ENCODE measurements at places on chromosomes 2 and 18.
A peak's percentile ranks its signal among the peaks of the same experiment; 100 is the strongest.

DNA sequence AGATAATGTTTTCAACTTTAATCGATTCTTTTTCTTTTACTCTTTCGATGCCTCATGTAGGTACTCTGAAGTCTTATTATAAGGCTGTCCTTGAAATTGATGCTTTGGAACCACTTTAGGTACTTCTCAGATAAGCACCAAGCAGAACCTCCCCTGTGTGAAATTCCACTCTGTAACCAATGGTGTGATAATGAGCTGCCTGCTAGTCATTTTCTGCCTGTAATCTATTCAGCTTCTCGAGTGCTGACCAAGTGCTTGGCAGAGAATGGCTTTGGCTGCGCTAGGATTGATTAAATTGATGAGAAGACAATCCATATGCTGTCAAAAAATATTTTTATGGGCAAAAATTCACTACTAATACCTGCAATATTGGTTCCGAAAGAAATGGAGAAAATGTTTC lies 132.1 kb upstream of the STON1 start:
- DNase-seq, result no peak

GRCh38 chr2:127950264-127950663 lies 64.5 kb upstream of the AMMECR1L start:
- no peak for DNase-seq

DNA sequence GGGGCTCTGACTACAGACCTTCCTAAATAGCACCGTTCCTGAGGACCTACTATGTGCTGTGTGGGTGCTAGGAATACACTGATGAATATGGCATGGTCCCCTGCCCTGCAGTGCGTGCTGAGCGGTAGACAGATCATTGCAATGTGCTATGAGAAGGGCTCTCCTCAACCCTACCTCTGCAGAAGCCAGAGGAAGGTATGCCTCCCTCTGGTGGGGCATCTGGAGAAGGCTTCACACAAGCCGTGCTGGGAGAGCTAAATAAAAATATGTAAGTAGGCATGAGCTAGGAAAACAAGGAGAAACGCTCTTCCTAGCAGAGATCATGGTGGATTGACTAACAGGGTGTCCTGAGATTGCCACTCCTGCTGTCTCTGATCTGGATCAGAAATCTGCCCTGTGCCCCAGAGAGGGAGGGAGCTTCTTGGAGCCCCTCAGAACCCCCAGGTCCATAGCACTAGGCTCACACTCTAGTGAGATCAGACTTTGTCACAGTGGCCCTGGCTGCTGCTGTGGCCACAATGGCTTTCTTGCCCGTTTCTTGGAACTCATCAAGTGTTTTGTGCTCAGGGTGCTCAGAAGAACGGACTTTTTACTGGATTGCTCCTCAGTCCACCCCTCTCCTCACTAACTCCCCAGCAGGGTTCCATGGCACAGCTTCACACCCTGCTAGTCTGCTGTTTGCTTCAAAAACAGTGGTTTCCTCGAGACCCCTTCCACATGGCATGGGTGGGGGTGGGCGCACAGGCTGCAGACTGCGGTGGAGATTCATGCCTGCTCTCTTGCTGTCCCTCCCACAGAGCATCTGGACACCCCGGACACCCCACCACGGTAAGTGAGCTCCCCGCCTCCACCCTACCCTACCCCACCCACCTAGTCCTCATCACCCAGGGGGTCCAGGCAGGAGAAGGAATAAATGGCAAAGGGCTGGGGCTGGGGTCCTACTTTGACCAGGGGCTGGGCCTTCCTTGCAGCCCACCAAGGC lies 14.2 kb downstream of the SIGLEC15 start:
- DNase-seq, result no peak

DNA sequence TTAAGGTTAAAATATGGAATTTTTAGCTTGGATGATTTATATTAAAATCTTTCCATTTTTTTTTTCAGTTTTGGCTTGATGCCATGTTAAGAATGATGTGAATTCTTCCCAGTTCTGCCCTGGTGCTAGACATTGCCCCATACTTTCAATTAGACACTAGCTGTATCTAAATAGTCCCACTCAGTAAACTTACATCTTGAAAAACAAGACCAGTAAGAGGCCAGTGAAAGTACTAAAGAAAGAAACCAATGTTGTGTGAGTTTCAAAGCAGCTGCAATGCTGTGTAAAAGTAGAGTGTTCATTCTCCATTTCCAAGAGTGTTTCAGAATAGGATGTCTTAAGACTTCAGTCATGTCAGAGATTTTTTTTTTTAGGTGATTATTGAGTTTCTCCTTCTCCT lies 40.0 kb upstream of the CYBRD1 start:
- no peak for DNase-seq

DNA sequence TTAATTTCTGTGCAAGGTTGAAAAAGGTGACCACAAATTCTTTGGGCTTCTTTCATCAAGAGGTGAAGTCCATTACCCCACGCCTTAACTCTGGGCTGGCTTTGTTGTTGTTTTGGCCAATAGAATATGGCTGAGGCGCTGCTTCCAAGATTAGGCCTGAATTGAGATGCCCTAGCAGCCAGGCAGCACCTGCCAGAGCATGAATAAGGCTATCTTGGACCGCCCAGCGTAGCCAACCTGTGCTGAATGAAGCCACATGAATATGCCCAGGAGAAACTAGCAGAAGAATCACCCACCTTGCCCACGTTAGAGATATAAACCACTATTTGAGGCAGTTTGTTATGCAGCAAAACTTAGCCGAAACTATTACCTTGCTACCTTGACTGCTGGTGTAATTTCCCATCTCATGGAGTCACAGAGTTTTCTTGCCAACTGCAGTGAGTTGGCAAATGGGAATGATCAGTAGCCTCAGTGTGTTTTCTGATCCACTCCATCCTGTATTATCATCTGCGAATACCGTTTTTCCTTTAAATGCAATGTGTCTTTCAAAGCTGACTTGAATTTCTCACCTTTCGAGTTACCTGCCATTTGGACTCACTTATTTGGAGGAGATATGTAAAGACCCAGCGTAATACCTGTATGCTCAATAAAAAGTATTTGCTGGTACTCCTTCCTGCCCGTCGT lies 679 bp downstream of the TSGA10 start:
- peak; percentile 16 for DNase-seq

- no peak for DNase-seq
Measured at GRCh38 chr2:210363876-210364275, 48.9 kb upstream of the MYL1 start.

DNA sequence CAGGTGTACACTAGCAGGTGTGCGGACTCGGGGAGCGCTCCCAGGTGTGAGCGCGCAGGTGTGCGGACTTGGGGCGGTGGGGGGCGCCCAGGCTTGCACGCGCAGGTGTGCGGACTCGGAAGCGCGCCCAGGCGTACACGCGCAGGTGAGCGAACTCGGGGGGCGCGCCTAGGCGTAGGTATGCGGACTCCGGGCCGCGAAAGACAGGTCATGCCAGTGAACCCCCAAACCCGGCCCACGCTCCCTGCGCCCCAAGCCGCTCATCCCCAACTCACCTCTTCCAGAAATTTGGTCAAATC lies 342 bp downstream of the CYB5A start:
- no peak for DNase-seq

GRCh38 chr2:101135412-101136296 lies 15.5 kb downstream of the TBC1D8 start:
- no peak for DNase-seq

DNA sequence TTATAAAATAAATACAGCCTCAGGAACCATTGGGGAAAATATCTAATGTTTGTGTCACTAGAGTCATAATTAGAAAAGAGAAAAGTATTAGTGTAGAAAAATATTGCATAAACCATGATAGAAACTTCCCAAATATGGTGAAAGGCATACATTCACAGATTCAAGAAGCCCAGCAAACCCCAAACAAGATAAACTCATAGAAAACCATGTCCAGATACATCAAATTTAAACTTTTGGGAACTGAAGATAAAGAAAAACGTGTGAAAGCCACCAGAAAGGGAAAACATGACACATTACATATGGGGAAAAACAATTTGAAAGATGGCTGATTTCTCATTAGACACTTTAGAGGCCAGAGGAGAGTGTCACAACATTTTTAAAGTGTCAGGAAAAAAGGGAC lies 236.5 kb upstream of the FN1 start:
- DNase-seq, result no peak

DNA sequence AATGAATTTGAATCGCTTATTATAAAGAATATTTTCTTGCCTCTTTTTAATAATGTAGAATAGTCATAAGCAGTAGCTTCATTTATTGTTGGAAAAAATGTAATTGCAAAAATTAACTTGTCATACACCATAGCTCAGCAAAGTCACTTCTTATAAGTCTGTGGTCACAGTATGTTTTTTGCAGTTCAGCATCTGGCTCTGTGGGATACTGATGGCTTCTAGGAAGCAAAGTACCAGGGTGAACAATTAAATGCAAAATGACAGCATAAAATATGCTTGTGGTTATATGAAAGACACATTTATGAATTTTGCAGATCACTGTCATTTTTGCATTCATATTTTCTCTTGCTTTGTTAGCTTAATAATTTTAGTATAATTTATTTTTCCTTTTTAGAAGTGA lies 116.5 kb downstream of the ZNF407 start:
- DNase-seq, result no peak

DNA sequence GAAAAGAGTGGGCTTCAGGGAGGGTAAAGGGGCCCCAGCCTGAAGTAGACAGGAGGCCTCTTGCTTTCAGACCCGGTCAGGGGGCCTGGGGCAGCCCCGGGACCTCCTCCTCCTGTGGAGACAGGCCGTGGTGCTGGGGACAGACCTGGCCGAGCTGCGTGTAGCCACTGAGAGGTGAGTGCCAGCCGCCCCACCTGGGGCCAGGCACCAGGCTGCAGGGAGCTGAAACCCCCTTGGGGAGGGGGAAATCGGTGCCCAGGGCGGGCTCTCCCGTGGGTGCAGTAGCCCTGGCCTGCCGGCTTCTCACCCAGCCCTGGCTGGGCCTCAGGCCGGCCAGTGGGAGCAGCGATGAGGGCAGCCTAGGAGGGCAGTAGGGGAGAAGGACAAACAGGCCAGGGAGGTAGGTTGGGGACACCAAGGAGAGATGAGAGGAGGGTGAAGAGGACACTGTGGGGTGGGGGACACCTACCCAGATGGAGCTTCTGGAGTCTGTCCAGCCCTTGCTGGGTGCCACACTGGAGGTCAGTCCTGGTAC lies 24.0 kb downstream of the CROCC2 start:
- DNase-seq, result no peak

DNA sequence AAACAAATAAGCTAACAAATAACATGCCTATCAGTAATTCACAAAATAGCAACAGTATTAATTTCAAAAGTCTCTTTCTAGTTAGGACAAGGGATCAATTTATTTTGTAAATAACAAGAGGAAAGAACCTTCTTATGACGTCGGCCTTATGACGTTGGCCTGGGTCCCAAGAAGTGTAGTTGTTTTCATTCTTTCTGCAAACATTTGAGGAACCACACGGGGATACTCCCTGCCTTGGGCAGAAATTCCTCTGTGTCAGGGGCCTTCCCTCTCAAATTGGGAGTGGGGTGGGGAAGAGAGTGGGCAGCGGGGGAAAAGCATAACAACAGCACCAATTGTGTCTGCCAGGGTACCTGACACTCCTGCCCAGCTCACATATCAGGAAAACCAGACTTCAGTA lies 1.3 kb downstream of the CCDC68 start:
- no peak for DNase-seq

GRCh38 chr18:76384114-76384790 lies 110.8 kb downstream of the ZNF516 start:
- no peak for DNase-seq

- DNase-seq, result no peak
Measured at GRCh38 chr2:146251328-146251727, 1593.5 kb upstream of the ACVR2A start.

DNA sequence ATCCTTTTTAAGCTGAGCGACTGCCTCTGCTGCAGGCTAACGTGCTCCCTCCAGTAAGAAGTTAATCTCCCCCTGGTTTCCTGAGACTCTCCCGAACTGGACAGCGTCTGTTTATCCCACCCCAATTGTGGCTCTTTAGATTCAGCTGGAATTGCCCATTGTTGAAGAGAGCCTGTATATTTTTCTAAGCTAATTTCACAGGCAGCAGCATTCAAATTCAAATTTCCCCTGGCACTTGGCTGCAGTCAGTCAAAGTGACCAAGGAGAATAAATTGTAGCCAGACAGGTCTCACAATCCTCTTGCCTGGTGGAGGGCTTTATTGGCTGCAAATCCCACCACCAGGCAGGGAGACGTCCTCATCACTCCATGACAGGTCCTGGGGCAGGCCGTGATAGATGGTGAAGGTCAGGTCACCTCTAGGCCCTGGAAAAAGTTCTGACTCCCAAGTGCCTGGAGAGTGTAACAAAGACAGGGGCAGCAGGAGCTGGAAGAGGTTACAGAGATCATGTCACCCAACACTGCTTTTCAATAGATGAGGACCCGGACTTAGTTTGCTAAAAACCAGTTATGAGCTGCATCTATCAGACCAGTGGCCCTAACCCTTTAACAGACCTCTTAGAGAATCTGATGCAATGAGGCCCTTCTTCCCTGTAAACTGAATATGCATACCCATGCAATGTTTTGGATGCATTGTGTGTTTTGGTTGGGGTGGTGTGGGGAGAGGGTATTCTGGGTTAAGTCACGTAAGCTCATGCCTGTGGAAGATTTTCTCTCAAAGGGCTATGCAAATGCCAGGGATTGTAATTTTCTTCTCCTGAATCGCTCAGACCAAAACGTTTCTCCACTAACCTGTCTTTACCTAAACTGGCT lies 32.3 kb upstream of the C18orf32 start:
- no peak for DNase-seq

- no peak for DNase-seq
Measured at GRCh38 chr18:49685231-49685942, 123.5 kb downstream of the LIPG start.

- peak; percentile 37 for DNase-seq
Measured at GRCh38 chr2:31239593-31240177, 5.7 kb downstream of the EHD3 start.

GRCh38 chr2:174796319-174796771 lies 32.1 kb upstream of the CHRNA1 start:
- no peak for DNase-seq

- DNase-seq, result no peak
Measured at GRCh38 chr2:64203131-64203857, 59.1 kb upstream of the PELI1 start.

- no peak for DNase-seq
Measured at GRCh38 chr2:235850771-235851551, 317.2 kb downstream of the GBX2 start.

- DNase-seq, result no peak
Measured at GRCh38 chr2:116582850-116583249, 1231.6 kb upstream of the DDX18 start.

DNA sequence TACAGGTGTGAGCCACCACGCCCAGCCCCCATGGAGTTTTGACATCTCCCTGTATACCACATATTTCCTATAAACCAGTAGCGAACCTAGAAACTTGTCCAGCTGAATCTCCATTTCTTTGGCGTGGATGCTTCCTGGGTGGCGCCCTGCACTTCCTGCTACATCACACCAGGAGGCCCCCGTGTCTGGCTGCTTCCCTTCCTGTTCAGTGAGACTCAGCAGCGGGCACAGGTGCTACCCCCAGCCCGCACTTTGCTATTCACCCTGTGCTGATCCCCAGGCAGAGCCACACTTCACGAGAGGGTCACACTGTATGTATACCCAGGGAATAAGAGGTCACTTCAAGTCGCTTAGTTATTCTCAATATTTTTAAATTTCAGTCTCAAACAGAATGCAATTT lies 35.0 kb downstream of the CYP27C1 start:
- no peak for DNase-seq

GRCh38 chr2:25314514-25315315 lies 27.0 kb downstream of the DNMT3A start:
- DNase-seq, result peak; percentile 77
